Osteocyte (in vitro differentiated cells): ENCODE measurements at places on chromosomes 11 and 22. TPM values are rescaled to one million over a fixed set of nuclear protein-coding genes. Genes with fewer than 3 reads are reported as not detected.

- no peak overlapping the region for H3K4me3 ChIP-seq
- no peaks in the 10 kb centered on the region for H3K36me3 ChIP-seq
- H3K27ac ChIP-seq: no peak overlapping the region
- no peak for DNase-seq
- peaks cover 2% of the 10 kb centered on the region for H3K27me3 ChIP-seq
- H3K4me1 ChIP-seq: no peaks in the 10 kb centered on the region
These were observed 128.7 kb downstream of the MPPED1 start for GRCh38 chr22:43540529-43540923.

LRRC4C gene
- total RNA-seq: 0.16 TPM in 2 replicates

DNA sequence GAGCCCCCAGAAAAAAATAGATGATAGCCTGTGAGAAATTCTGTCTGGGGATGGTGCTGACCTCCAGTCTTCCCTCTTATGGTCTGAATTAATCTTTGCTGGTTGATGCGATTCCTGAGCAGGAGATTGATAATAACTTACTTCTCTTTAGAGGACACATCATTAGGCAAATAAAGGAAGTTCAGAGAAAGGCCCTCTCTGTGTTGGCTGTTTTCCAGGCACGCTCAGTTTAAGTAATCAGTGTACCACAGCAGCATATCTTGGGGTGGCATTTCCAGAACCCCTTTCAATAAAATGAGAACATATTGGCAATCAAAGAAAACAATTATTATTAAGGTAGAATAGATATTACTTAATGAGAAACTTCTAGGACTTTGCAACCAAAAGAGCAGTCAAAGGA is 1129.3 kb upstream of the RAG2 start:
- no peak overlapping the region for H3K27ac ChIP-seq
- no peak overlapping the region for H3K4me3 ChIP-seq
- H3K36me3 ChIP-seq: no peaks in the 10 kb centered on the region
- no peaks in the 10 kb centered on the region for H3K4me1 ChIP-seq
- no peak for DNase-seq

GRCh38 chr22:25666308-25666707 is 75.7 kb upstream of the MYO18B start:
- no peak for DNase-seq
- no peak overlapping the region for H3K4me3 ChIP-seq
- H3K4me1 ChIP-seq: no peaks in the 10 kb centered on the region

DNA sequence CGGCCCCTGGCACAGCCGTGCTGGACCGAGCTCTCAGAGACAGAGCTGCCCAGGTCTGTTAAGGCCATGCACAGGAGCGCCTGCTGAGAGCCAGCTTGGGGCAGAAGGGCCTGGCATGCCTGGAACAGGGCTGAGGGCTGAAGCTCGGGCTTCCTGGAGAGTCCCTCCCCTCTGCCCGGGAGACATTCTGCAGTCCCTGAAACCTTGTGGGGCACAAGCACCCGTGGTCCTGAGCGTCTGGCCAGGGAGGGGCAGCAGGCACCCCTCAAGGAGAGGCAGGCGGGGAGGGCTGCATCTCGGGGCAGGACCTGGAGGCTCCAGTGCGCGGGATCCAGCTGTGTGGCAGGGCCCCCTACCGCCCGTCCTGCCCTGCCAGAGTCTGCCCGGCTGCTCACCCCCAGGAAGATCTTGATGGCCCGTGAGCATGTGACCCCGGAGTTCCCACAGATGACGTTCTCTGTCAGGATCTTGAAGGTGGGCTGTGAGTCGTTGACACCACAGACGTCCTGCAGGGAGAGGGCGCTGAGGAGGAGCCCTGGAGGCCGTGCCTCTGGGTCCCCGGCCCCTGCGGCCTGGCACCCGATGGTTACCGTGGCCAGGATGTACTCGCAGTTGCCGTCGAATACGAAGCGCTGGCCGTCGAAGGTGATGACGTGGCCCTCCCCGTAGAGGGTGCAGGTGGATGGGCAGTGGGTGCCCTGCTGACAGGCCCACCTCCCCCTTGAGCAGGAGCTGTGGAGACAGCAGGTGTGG is 10.9 kb downstream of the MUC6 start:
- H3K4me1 ChIP-seq: no peaks in the 10 kb centered on the region
- no peak for DNase-seq
- H3K4me3 ChIP-seq: no peak overlapping the region

NPAS4 gene
- total RNA-seq: 0.11 and 0.18 TPM in 2 replicates

FIBIN gene
- 45.4 and 47.9 TPM in 2 replicates for total RNA-seq

GRCh38 chr22:17085277-17086181 is 729 bp downstream of the IL17RA start:
- no peaks in the 10 kb centered on the region for H3K27me3 ChIP-seq
- H3K4me3 ChIP-seq: peak overlapping the region; percentile 79
- H3K36me3 ChIP-seq: no peaks in the 10 kb centered on the region
- H3K27ac ChIP-seq: peak overlapping the region; percentile 41

GRCh38 chr22:26267856-26268255 is 98.6 kb downstream of the SEZ6L start:
- H3K4me1 ChIP-seq: no peaks in the 10 kb centered on the region
- H3K36me3 ChIP-seq: no peaks in the 10 kb centered on the region
- H3K27ac ChIP-seq: no peak overlapping the region
- no peak for DNase-seq

DNA sequence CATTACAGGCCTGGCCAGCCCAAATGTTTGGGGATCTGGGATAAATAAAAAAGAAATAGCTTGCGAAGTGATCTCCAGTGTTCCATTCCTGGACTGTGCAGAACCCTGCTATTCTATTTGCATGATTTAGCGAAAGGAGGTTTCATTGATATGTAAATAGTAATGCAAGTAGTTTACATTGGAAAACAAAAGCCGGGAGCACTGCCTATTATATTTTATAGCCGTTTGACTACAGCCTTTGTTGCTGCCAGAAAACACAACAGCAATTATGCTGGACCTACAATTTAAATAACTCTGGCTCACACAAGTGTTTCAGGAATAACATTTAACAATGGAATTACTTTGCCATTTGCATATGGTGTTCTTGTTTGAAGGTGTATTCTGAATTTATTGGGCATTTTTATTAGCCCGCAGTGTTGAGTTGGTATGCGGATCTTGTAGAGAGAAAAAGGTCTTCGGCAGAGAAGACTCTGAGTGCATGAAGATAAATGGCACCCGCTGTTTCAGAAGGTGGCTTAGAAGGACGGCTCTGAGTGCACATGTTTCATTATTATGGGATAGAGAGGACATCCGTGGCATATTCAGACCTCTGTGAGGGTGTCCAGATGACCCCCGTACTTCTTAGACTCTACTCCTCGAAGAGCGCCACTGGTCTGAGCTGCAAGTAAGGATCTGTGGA is 315.0 kb downstream of the BRD1 start:
- H3K36me3 ChIP-seq: no peaks in the 10 kb centered on the region
- H3K4me3 ChIP-seq: no peak overlapping the region
- DNase-seq: no peak
- H3K27ac ChIP-seq: no peak overlapping the region
- peaks cover 4% of the 10 kb centered on the region for H3K27me3 ChIP-seq
- no peaks in the 10 kb centered on the region for H3K4me1 ChIP-seq

TSGA10IP gene
- not detected in 2 replicates for total RNA-seq

- no peak overlapping the region for H3K27ac ChIP-seq
- peaks cover 5% of the 10 kb centered on the region for H3K36me3 ChIP-seq
- no peaks in the 10 kb centered on the region for H3K27me3 ChIP-seq
These were observed 35.2 kb downstream of the NARS2 start for GRCh38 chr11:78539506-78539905.

IL10RA gene
- total RNA-seq: not detected in 2 replicates

DNA sequence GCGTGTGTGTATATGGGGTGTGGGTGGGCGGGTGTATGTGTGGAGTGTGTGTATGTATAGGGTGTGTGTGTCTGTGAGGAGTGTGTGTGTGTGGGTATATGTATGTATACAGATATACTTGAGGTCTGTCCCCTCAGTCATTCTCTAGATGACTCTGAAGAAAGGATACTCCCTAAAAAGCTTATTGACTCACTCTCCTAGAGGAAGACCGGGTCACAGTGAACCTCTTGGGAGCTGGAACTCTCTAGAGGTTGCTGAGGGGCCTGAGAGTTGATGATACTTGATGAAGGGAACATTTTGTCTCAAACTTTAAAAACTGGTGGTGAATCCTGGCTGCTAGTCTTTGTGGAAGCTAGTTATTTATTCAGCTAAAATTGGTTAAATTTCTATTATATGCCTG is 15.1 kb downstream of the STX3 start:
- no peak overlapping the region for H3K27ac ChIP-seq
- no peaks in the 10 kb centered on the region for H3K27me3 ChIP-seq
- no peak overlapping the region for H3K4me3 ChIP-seq
- H3K4me1 ChIP-seq: no peaks in the 10 kb centered on the region

HORMAD2 gene
- not detected in 2 replicates for total RNA-seq

CHRM1 gene
- 0.27 and 0.31 TPM in 2 replicates for total RNA-seq

- H3K36me3 ChIP-seq: peaks cover 2% of the 10 kb centered on the region
- H3K27ac ChIP-seq: peak overlapping the region; percentile 34
- no peaks in the 10 kb centered on the region for H3K27me3 ChIP-seq
- H3K4me3 ChIP-seq: no peak overlapping the region
These were observed 4.5 kb downstream of the CD81 start for GRCh38 chr11:2381494-2382128.

APOA4 gene
- total RNA-seq: not detected in 2 replicates

TOM1 gene
- 55.5 and 57.6 TPM in 2 replicates for total RNA-seq

CCDC116 gene
- 0.59 and 0.78 TPM in 2 replicates for total RNA-seq

DNA sequence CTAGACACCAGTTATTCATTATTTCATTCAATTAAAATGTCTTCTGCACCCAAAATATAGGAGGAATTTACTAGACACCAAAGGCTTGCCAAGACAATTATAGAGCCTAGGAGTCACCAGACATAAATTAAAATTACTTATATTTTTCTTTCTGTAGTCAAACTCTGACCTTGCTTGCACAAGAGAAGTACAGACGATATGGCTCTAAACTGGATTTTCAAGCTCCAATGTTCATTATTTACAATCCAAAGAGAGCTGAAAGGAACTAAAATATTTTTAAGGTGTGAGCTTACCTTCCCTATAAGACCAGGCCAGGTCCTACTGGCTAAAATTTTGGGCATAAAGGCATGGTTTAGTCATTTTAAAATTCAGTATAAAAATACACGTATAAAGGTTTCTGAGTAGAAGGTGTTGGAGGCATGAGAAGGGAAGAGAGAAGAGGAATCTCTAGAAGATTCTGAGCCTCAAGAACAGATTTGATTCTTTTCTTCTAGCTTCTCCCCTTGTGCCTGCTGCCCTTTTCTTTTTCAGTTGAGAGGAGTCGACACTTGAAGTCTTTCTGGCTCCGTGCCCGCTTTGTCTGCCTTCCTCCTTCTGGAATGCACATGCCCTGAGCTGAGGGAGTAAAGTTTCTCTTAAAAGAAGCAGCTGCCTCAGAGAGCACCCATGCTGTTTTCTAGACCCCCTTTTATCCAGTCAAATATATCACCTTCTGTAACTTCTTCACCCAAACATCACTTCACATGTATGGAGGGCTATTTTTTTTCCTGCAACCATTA is 13.5 kb downstream of the C11orf97 start:
- H3K27me3 ChIP-seq: no peaks in the 10 kb centered on the region
- peaks cover 13% of the 10 kb centered on the region for H3K4me1 ChIP-seq
- H3K36me3 ChIP-seq: no peaks in the 10 kb centered on the region
- no peak for DNase-seq
- no peak overlapping the region for H3K4me3 ChIP-seq
- peak overlapping the region; percentile 28 for H3K27ac ChIP-seq

CRYBB2 gene
- not detected in 2 replicates for total RNA-seq

GRCh38 chr22:24327832-24328231 is 57.2 kb downstream of the SPECC1L start:
- no peak overlapping the region for H3K4me3 ChIP-seq
- no peak overlapping the region for H3K27ac ChIP-seq
- no peaks in the 10 kb centered on the region for H3K27me3 ChIP-seq
- H3K36me3 ChIP-seq: peaks cover 34% of the 10 kb centered on the region

- DNase-seq: no peak
- peaks cover 6% of the 10 kb centered on the region for H3K36me3 ChIP-seq
- H3K4me1 ChIP-seq: peaks cover 26% of the 10 kb centered on the region
- no peak overlapping the region for H3K4me3 ChIP-seq
- no peaks in the 10 kb centered on the region for H3K27me3 ChIP-seq
These were observed 135.6 kb downstream of the NAV2 start for GRCh38 chr11:19848219-19848618.

DNA sequence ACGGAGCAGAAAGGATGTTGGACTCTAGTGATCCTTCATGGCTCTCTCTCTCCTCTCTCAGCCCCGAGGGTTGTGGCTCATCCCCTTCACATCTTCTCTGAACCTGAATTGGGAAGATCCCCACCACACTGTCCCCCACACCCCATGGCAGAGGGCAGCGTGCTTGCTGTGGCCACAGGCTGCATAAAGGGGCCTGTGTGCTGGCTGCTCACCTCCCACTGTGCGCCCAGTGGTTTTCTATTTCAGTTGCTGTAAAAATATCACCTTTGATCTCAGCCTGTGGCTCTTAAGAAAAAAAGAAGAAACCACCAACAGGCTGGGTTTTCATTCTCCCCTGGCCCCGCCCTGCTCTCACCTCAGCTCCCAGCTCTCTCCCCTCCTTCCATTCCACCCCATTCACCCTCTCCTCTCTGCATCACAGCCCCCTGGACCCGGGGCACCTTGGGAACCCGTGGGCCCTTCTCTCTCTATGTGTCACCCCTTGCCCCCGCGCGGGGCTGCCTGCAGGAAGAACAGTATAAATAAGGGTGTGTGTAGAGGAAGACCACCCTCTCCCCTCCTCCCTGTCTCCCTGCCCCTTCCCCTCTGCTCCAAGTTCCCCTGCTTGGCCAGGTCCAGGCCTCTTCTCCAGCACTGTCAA is 25.8 kb upstream of the WNT11 start:
- H3K4me3 ChIP-seq: no peak overlapping the region
- peaks cover 9% of the 10 kb centered on the region for H3K27me3 ChIP-seq
- H3K27ac ChIP-seq: no peak overlapping the region
- H3K36me3 ChIP-seq: no peaks in the 10 kb centered on the region
- no peak for DNase-seq
- peaks cover 26% of the 10 kb centered on the region for H3K4me1 ChIP-seq

- peaks cover 26% of the 10 kb centered on the region for H3K4me1 ChIP-seq
- DNase-seq: no peak
- no peak overlapping the region for H3K4me3 ChIP-seq
- no peaks in the 10 kb centered on the region for H3K27me3 ChIP-seq
These were observed 17.3 kb downstream of the OR51E2 start for GRCh38 chr11:4680341-4680740.

GRCh38 chr11:64306876-64307622 is 1.7 kb downstream of the ESRRA start:
- H3K4me3 ChIP-seq: peak overlapping the region; percentile 91
- no peaks in the 10 kb centered on the region for H3K36me3 ChIP-seq
- peaks cover 18% of the 10 kb centered on the region for H3K4me1 ChIP-seq
- H3K27me3 ChIP-seq: no peaks in the 10 kb centered on the region

- no peak overlapping the region for H3K4me3 ChIP-seq
- no peak overlapping the region for H3K27ac ChIP-seq
- no peaks in the 10 kb centered on the region for H3K27me3 ChIP-seq
These were observed 9.3 kb upstream of the TRMU start for GRCh38 chr22:46326066-46326680.
